ENCODE measurements at places on chromosomes 6 and 20. TPM values are rescaled to one million over a fixed set of nuclear protein-coding genes. Genes with fewer than 3 reads are reported as not detected.

SAMD5 gene
- total RNA-seq: not detected

BPIFB4 gene
- total RNA-seq: not detected

SYNDIG1 gene
- total RNA-seq: not detected

TULP1 gene
- not detected for total RNA-seq

OR2H2 gene
- total RNA-seq: under 0.01 TPM

CST4 gene
- not detected for total RNA-seq

DDX27 gene
- total RNA-seq: 71.5 TPM

HRH3 gene
- total RNA-seq: not detected

ZKSCAN4 gene
- total RNA-seq: 0.84 TPM

RSPH4A gene
- 1.3 TPM for total RNA-seq

CLIC1 gene
- total RNA-seq: 421 TPM

VNN1 gene
- total RNA-seq: 2.7 TPM

GTSF1L gene
- not detected for total RNA-seq

ABRACL gene
- 43.7 TPM for total RNA-seq

TCP11 gene
- total RNA-seq: not detected

SIGLEC1 gene
- 0.73 TPM for total RNA-seq

CST7 gene
- 48.1 TPM for total RNA-seq

TFB1M gene
- 7.3 TPM for total RNA-seq

BTN3A1 gene
- total RNA-seq: 51.2 TPM

CAGE1 gene
- total RNA-seq: 0.94 TPM

GHRH gene
- not detected for total RNA-seq

SOX4 gene
- 16.5 TPM for total RNA-seq

MOCS1 gene
- 0.63 TPM for total RNA-seq
